Foreskin keratinocyte (primary cell): ENCODE measurements at places on chromosomes 7 and 10.

DNA sequence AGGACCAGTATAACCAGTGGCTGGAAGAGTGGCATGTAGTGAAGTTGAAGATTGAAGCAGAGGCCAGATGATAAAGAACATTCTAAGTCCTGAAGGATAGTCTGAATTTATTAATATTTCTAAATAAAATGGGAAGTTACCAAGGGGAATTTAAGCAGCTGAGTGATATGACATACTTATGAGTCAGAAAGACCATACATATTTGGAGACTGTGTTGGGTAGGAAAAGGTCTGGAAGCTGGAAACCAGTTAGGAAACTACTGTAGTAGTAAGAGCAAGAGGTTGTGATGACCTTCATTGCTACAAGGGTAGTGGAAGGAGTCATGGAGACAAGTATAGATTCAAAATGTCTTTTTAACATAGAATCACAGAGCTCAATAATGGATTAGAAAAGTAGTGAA is 752.3 kb downstream of the SUGCT start:
- DNase-seq: peak; percentile 74

DNA sequence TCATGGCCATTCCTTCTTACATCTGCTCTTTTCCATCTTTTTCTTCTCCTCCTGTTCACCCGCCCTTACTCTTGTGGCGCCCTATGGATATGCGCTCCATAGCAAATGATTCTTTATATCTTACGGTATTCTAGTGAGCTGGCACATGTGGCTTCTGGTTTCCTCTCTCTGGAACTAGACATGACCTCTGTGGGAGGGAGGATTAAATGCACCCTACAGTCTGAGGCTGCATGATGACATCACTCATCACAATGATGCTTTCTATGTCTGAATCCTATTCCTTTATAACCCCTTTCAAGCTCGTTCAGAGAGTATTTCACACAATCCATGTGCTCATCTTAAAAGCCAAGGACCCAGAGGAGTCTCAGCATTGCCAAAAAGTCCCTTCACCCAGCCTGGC is 153.3 kb downstream of the EGFR start:
- DNase-seq: no peak

DNA sequence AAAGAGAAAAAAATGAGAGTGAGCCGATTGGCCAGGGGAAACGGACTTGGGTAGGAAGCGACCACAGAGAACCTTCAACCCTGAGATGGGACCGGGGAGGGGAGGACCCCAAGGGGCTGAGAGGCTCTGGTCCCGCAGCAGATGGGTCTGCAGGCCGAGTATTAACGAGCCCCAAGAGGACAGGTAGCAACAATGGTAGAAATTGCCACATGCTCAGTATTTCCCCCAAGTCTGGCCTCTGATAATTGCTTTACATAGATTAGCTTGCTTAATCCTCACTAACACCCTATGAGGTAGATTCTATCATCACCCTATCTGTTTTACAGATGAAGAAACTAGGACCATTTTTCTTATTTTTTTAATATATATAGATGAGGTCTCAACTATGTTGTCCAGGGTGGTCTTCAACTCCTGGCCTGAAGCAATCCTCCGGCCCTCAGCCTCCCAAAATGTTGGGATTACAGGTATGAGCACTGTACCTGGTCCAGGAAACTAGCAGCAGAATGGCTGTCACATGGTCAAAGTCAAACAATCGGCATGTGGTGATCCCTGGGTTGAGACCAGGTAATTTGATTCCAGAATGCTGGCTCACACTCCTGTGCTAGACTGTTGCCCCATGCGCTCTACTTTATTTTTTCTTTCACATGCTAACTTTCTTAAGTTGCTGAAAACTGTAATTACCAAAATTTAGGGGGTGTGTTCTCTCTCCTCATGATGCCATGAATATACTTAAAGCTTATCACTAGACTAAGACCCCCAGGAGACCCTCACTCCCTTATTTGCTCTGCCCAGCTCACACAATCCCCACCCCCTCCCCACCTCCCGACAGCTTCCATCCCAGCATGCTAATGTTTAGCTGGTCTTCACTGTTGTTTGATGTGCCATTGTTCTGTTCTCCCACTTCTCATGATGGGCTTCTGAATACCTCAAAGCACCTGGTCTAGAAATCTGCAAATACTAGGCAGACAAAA is 67.9 kb upstream of the AFAP1L2 start:
- no peak for DNase-seq

GRCh38 chr7:105655067-105655466 is 73.8 kb upstream of the EFCAB10 start:
- no peak for DNase-seq

GRCh38 chr10:75403144-75403938 is 1.8 kb upstream of the ZNF503 start:
- no peak for DNase-seq

DNA sequence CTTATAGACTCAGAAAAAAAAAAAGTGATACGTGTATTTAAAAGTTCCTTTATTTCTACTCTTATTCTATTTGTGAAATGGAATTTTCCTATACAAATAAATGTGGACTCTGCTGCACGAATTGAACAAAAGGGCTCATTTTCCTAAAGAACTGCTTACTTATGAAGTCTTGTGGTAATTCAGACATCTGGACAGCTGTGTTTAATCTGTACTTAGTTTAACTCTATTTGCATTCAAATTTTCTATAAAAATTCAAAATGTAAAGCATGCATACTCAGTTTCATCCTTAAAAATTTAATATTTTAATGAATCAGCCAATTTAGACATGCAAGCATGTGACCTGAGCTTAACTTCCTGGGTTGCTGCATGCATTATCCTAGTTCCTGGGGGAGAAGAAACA is 118.0 kb upstream of the PCLO start:
- DNase-seq: no peak

DNA sequence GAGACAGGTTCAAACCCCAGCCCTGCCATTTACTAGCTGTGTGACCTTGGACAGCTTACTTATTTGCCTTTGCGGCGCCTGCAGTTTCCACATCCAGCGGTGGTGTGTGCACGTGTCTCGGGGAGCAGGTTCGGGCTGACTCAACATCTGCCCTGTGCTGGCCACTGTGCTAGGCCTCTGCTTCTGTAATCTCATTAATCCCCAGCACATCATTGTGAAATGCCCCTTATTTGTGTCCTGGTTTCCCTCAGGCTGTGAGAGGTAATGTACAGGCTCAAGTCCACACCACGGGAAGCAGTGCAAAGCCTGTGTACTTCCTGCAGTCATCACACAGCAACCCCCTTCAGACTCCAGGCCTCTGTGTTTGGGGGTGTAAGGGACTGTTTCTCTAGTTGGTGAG is 285.7 kb downstream of the RPS24 start:
- DNase-seq: no peak

DNA sequence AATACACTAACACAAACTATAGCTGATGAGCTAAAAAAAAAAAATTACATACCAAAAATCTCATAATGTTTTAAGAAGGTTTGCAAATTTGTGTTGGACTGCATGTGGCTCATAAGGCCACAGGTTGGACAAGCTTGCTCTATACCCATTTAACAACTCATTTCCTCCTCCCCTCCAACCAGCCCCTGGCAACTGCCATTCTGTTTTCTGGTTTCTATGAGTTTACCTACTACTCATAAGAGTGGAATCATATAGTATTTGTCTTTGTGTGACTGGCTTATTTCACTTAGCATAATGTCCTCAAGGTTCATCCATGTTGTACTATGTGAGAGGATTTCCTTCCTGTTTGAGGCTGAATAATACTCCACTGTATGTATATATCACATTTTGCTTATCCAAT is 100.4 kb upstream of the ARHGAP21 start:
- peak; percentile 73 for DNase-seq

DNA sequence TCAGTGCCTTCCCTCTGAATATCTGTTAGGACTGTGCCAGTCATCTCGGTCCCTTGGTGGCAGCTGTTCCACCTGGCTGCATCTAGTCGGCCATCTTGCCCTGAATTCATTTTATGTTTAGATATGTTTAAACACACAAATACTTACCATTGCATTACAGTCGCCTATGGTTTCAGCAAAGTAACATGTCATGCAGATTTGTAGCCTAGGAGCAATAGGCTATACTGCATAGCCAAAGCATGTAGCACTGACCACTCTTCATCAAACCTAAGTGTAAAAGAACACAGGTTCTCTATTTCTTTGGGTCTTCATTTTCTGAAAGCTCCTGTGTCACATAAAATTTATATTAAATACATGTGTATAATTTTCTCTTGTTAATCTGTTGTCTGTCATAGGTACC is 118.9 kb upstream of the THSD7A start:
- no peak for DNase-seq

DNA sequence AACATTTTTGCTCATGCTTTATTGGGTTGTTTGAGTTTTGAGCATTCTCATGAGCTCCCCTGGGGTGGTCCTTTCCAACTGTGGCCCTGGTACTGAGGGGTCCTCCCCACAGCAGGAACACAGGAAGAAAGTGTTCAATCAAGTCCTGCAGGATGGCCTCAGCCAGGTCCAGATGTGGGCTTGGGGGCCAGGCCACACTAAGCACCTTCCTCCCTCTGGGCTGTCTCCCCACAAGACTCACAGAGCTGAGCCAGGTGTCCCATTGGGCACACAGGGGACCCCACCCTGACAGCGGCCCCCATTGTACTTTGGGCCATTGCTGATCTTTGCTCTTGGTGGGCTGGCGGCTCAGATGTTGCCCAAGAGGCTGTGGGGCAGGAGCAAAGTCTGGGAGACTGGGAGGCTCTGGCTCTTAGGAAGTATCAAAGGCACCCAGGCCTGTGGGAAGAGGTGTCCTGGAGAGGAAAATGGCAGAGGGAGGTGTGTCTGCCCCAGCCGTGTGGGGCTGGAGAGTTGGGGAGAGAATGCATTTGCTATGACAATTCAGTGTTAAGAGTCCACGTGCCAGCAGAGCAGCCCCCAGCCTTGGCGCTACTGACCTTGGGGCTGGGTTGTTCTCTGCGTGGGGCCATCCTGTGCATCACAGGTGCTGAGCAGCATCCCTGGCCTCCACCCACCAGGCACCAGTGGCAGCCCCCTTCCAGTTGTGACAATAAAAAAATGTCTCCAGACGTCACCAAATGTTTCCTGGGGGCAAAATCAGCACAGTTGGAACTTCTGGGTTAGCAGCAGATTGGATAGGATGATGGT is 17.8 kb downstream of the SCART1 start:
- DNase-seq: no peak

GRCh38 chr7:156766666-156767065 is 126.1 kb downstream of the RNF32 start:
- DNase-seq: no peak

DNA sequence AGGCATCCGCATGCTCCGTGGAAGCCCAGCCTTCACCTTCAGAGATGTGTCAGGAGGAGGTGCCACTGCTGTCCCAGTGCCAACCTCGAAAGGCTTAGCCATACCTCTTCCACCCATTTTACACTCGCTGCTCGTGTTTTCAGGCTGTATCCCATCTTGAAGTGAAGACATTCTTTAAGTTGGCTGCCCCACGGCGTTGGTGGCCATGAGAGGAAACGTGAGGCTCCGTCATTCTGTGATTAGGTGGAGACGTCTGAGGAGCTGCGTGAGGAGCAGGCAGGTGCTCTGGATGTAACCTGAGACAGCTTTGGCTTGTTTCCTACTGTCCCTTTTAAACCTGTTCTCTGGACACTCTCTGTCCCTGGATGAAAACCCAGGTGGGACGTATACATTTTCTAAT is 159.9 kb upstream of the RNF32 start:
- no peak for DNase-seq

GRCh38 chr10:100740476-100741377 is 4.7 kb upstream of the PAX2 start:
- no peak for DNase-seq

DNA sequence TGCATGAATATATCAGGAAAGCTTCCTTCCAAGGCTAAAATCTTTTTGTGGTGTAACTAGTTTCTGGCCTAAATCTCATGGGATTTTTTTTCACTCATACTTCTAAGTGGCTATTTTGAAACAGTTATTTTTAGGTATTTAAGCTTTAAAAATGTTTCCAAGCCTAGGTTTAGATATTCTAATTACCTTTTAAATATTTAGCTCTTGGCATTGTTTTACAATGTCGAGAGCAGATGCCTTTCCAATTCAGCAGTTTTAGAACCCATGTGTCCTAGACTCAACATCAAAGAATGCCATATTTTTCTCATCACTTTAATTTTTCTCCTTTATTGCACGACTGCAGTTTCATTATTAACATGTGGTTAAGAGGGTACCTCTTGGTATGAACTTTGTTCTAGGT is 27.1 kb upstream of the STOX1 start:
- DNase-seq: no peak

DNA sequence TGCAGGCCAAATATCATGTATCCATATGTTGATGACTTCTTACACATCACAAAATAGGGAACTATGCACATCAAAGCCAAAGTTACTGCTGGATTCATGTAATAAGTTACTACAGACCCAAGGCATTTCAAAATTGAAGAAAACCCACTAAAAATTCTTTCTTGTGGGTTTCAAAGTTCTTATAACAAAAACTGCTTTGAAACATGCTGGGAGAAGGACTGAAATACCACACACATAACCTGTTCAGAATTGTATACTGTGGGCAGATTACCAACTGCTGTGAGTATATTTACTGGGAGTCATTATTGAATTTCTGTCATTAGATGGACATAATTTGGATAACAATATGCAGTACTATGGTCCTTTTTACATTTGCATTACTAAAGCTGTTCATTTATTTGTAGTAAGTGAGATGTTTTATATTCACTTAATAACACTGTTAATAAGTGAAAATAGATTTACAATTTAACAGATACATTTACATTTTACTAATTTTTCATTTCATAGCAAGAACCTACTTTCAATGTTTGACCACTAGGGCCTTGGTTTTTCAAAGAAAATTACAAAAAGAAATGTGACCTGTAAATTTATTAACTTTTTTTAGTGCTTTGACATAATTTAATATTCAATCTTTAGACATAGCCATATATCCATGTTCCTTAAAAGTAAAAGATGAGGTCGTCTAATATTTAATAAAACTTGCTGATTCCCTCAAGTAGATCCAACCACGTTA is 132.6 kb downstream of the MAGI2 start:
- DNase-seq: no peak

DNA sequence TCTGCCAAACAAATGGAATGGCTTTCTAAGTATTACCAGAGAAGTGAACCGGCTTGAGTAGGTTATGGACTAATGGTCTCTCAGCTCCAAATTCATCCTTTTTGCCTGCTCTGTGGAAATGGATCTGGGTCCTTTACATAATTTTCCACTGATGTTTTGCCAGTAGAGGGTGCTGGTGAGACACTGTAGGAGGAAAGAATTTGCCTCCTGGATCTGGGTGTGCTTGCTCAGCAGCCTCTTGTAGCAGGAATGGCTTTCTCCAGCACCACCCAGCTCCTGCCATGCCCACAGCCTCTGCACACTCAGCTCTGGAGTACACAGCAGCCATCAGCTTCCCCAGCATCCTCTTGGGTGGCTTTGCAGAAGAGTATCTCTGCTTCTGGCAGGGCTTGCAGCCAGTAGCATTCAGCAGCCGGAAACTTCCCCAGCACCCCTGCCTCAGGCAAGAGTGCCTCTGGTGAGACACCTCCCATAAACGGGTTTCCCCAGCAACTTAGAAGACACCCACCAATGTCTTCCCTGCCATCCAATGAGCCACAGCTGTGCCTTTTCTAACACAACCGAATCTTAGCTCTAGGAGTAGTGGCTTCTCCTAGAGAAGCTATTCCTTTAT is 235.0 kb upstream of the PLPP4 start:
- DNase-seq: peak; percentile 65

- DNase-seq: no peak
These were observed 64.6 kb downstream of the ARL5B start for GRCh38 chr10:18723801-18724200.

- DNase-seq: no peak
These were observed 45.2 kb upstream of the NPFFR1 start for GRCh38 chr10:70328967-70329366.

- DNase-seq: no peak
These were observed 545.0 kb upstream of the C7orf33 start for GRCh38 chr7:148045521-148045920.

GRCh38 chr10:63711361-63711760 is 190.2 kb downstream of the REEP3 start:
- no peak for DNase-seq
